ENCODE measurements at places on chromosomes 2 and 18.

- no peak for DNase-seq
Observed at GRCh38 chr2:139805441-139805840, 1025.3 kb upstream of the NXPH2 start.

DNA sequence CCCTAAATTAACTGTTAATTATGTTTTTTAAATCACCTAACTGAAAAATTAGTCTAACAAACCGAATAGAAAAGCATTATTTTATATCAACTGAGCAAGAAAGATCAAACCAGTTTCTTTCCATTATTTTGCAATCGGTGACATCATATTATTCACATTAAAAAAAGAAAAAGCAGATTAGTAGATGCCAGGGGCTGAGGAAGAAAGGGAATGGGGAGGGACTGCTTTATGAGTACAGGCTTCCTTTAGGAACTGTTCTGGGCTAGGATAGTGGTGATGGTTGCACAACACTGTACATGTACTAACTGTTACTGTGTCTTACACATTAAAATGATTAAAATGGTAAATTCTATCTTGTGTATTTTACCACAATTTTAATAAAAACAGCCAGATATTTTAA lies 59.3 kb downstream of the COBLL1 start:
- no peak for DNase-seq

GRCh38 chr2:72750466-72750865 lies 75.4 kb downstream of the EXOC6B start:
- DNase-seq = no peak

GRCh38 chr2:219642069-219642454 lies 14.6 kb downstream of the SLC4A3 start:
- no peak for DNase-seq

DNA sequence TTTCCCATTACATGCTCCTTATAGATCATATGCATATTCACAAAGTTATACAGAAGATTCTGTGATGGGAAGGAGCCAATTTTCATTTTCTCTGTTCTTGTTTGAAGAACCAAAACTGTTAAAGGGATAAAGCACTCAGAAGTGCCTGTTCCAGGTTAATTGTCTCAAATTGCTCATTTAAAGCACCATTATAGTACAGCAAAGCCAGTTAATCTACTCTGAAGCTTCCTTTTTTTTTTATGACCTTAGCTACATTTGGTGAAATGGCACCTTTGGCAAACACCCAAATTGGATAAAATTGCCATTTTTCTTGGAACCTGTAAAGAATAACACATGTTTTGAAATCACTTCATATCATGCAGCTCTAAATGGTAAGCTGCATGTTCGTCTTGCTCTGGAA lies 1092.3 kb downstream of the BCL11A start:
- no peak for DNase-seq

DNA sequence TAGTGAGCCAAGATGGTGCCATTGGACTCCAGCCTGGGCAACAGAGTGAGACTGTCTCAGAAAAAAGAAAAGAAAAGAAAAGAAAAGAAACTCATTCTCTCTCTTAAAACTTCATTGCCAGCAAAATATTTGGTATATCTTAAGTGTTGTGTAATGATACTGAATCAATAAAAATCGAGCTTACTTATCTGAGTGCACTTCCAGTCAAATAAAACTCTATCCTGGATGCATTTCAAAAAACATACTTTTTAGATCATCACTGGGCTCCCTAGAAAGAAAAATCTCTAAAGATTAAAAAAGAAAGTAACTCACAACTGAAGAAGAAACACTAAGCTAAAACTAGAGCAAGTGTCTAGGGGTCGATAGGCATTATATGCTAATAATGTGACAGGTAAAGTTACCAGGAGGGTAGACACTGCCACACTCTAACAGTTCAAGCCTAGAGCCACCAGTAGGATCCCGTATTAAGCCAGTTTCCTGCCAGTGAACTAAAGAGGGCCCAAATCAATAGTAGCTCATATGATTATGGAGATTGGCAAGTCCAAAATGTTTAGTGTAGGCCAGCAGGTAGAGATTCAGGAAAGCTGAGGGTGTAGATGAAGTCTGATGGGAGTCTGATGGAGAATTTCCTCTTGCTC lies 242.1 kb upstream of the CYRIA start:
- DNase-seq = no peak

- no peak for DNase-seq
Observed at GRCh38 chr2:60025496-60025895, 528.0 kb downstream of the BCL11A start.

DNA sequence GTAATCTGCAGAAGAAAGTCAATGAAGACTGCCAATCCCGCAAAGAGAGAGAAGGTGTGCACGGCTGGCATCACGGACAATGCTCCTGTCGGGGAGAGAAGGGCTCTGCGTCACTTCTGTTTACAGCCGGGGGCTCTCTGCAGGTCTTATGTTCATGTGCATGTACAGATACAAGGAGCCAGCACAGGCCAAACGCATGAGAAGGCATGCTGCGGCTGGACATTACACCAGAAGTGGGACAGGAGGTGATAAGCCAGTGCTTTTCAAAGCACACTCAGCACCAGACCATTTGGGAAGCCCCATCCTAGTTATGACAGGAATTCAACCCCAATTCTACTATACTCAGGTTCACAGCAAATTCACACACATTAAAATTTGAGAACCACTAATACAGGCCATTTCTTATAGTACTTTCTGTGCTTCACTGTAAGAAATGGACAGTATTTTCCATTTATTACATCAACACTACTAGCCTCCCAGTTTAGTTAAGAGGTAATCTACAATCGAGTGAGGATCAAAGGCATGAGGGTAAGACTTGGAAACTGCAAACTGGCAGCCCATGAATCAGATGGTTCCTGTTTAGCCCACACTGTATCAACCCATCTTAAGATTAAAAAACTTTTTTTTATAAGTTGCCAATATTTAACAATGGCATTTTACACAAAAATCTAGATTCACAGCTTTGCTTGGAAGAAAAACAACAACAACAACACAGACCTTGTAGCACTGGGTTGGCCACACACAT lies 38.2 kb downstream of the RMC1 start:
- DNase-seq = no peak

DNA sequence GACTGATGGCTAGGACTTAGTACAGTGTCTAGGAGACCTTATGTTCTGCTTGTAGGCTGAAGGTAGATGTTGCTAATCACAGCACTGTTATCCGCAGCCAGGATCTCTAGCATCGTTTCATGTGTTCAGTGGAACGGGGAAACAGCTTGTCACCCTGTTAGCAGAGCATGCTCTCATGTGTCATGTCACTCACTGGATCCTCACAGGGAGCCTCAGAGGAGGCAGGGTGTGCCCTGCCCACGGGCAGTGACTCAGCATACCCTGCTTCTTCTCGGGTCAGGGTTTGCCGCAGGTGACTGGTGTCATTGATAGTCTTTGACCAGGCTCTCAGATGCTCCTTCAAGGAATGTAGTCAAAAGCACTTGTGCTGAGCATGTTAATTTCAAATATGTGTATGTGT lies 44.4 kb downstream of the RPIA start:
- DNase-seq = no peak

- DNase-seq = no peak
Observed at GRCh38 chr2:150767991-150768746, 280.7 kb upstream of the RND3 start.
